ENCODE measurements at places on chromosomes 5 and 9.

DNA sequence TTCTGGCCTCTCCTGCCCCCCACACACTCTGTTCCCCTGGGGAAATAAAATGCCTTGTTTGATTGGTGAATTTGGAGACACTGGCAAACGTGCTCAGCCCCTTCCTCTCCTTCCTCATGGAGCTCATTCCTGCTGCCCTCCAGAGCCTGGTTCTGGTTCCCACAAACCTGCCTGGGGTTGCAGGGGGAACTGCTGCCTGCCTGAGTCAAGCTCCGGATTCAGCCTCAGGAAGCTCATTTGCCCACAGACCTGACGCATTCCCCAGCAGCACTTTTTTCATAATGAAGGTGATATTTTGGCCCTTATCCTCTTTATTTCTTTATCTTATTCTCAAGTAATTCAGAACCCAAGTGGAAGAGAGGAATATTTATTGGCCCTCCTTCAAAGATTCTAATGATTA is 140.5 kb downstream of the TTLL11 start:
- DNase-seq: no peak

DNA sequence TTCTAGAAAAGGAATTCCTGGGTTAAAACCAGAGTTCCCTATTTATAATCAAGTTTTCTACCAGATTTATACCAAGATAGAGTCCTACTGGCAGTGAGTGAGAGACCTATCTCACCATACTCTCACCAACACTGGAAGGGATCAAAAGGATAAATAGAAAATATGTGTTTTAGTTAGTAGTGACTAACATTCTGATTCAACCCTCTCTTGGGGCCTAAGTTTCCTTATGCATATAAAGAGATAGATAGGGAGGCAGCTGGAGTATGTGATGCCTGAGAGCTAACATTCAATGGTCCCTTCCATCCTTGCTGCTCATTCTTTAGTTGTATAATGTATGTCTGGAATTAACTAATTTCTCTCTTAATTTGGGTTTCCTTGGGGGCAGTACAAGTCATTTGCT is 32.0 kb downstream of the CKMT2 start:
- no peak for DNase-seq

DNA sequence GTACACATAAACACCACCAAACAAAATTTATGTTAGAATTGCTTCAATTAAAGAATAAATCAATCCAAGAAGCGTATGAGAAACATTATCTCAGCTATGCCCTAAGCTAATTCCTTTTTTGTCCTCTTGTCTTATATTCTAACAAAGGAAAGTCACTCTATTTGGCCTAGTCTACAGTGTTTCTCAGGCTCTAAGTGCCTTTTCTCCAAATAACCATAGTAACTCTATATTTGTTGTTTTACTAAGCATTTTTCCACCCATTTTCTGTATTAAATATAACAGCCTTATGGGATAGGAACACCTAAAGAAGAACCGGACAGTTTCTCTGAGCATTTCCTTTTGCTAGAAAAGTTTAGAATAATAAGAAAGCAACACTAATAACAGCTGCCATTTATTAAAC is 120.1 kb upstream of the MTAP start:
- no peak for DNase-seq

- no peak for DNase-seq
These were observed 49.5 kb downstream of the TJP2 start for GRCh38 chr9:69223605-69224004.

DNA sequence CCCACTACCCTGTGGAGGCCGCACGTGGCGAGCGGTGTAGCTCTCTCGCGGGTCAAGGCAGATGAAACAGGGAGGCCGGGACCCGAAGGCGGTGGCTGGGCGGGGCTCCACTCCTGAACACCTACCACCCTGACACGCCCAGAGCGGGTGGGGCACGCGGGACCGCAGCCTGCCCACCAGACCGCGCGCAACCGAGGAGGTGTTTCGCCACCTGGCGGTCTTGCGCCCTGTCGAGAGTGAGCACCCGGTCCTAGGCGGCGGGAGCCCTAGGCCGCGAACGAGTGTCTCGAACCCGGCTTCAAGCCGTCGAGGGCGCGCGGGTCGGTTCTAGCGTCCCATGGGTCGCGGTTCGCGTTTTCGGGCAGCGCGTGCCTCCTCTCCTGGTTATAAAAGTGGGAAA is 2.2 kb upstream of the EXOSC3 start:
- DNase-seq: no peak

GRCh38 chr5:1320436-1321344 is 24.2 kb downstream of the CLPTM1L start:
- peak; percentile 18 for DNase-seq

- no peak for DNase-seq
These were observed 92.8 kb upstream of the SLCO6A1 start for GRCh38 chr5:102591650-102592049.

- no peak for DNase-seq
These were observed 1824.4 kb upstream of the CDH9 start for GRCh38 chr5:28862860-28863196.

GRCh38 chr9:124291801-124292396 is 34.1 kb downstream of the NEK6 start:
- DNase-seq: no peak

DNA sequence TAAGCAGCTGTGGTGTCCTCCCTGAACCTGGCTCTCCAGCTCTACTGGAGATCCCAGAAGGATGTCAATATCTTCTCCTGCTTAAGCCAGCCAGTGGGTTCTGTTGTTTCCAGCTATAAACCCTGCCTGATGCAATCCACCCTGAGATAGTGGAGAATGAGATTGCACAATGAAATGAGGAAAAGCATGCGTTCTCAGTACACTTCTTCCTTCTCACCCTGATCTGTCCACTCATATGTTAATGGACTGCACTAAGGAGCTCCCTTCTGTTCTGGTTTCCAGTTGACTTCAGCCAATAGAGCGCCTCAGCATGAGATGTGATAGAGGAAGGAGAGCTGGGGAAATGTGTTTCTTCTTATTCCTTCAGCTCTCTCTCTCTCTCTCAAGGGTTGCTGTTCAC is 40.0 kb upstream of the CDH6 start:
- DNase-seq: no peak

- DNase-seq: no peak
These were observed 34.8 kb downstream of the LSM11 start for GRCh38 chr5:157778121-157778805.

DNA sequence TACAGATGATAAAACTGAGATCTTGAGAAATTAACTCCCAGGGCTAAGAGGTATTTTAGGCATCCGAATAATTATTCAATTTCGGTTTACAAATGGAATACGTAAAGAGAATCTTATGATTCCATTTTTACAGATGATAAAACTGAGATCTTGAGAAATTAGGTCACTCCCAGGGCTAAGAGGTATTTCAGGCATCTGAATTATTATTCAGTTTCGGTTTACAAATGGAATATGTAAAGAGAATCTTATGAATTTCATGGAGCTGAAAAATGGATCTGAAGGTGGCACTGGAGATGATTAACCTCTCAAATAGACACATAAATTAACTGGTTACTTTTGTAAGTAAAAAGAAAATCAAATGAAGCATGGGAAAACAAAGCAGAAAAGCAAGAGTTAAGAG is 44.2 kb downstream of the FGF1 start:
- no peak for DNase-seq

GRCh38 chr5:38536968-38537367 is 19.5 kb downstream of the LIFR start:
- DNase-seq: no peak

DNA sequence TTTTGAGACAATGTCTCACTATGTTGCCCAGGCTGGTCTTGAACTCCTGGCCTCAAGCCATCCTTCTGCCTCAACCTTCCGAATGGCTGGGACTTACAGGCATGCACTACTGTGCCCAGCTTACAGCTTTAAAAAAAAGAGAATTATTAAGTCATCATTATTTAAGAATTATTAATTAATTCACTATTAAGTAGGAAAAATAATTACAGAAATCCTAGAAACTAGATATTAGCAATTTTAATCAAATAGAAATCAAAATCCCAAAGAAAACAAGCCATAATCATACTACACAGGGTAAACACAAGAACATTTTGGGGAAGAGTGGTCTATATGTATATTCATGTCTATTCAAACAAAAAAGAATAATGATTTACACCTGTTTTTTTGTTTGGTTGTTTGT is 19.6 kb upstream of the MTMR12 start:
- DNase-seq: no peak

DNA sequence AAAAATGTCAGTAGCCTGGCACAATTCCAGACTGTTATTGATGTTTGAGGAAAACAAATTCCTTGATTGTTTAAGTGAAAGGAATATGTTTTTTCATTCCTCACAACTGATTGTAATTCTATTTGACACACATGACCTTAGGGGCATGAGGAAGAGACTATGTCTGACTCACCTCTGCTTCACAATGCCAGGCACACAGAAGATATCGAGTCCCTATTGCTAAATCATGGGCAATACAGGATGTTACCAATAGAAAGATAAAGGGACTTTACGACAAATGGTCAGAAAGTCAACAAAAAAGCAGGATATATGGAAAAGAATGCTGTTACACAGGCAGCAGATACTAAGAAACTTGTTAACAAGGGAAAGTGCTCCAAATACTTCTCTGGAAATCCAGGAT is 1903.5 kb downstream of the EFNA5 start:
- DNase-seq: no peak

- no peak for DNase-seq
These were observed 3.9 kb upstream of the FKTN start for GRCh38 chr9:105554042-105554441.

GRCh38 chr9:128159522-128159783 is 612 bp upstream of the BBLN start:
- no peak for DNase-seq

DNA sequence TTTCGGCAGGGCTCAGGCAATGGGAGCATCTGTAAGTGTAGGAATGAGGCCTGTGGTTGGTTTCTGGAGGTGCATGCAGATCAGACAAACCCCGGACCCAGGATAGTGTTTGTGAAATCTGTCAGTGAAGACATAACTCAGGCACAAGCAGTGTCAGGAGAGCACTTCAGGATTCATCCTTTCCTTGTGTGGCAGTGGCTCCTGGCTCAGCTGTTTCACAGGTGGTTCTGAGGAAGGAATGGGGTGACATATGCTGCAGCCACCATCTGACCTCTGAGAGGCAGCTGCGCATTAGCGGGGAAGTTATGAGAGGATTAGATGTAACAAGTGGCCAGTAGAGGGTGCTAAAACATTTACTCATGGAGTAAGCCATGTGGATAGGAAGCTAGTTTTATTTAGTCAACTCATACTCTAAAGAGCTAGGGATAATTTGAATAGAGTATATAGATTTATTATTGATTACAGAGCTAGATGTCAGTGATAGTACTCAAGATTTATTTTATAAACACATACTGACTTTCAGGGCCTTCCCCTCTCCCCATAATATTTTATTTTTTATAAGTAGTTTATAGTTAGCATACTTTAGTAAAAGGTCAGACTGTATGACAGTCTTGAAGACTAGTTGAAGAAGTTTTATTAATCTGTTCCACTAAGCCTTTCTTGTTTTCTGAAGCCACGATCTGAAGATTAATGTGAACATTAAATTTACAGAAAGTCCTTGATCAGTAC is 28.4 kb downstream of the NNT start:
- DNase-seq: peak; percentile 48

DNA sequence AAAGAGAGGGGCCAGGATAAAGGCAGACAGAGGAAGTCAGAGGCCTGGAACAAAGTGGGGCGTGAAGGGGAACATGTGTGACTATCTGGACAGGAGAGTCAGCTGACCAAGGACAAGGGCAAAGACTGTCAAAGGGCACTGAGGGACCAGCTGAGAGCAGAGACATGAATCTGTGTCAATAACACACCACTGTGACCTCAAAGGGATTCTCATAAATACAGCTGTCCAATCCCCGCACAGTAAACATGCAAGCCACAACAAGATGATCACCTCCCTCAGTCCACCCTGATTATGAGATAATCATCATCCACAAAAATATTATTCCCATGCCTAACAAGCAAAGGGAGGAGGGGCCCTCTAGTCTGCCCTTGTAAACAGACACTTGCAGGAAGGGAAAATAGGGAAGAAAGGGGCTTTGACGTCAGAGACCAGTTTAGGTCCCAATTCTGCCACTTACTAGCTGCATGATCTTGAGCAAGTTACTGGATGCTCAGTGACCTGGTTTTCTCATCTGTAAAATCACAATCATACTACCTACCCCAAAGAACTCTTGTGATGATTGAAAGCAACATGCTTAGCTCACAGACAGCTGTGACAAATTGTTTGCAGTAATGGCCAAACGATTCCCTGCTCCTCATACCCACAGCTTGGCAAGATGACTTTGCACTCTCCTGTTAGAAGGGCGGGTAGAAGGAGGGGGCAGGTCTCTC is 41.8 kb downstream of the RAPGEF1 start:
- DNase-seq: peak; percentile 40

DNA sequence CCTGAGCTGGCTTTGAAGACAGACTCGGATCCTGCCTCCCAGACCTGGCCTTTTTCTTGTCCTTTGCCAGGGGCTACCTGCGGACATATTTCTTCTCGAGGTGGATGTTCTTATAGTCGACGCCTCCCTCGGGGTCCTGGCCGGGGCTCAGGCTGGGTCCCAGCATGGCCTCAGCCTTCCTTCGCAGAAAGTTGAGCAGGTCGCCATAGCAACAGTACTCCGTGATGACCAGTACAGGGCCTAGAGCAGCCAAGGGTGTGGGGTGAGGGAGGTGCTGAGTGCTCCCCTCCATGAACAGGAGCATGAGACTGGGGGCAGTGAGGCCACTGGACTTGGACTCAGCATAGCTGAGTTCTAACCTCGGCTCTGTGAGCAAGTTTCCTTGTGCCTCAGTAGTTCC is 26.7 kb downstream of the CSF1R start:
- DNase-seq: no peak

DNA sequence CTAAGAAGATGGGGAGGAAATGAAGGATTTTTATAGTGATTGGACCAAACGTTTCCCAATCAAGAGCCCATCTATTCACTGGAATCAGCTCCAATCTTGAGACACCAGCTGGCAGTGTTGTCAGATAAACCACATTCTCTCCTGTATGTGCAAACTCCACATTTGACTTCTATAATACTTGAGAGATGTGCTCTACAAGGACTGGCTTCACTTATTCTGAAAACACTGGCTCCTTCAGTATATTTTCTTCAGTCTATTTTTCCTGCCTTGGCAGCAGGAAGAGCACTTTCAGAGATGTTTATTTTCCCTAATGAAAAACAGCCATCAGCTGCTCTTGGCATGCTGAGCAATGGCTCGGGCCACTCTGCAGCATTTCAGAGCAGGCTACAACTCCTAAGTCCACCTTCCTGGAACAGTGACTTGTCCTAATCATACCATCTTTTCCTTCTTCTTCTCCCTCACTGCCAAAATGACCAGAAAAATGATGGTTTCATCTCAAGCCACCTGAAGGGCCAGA is 96.9 kb upstream of the FSTL4 start:
- DNase-seq: no peak

GRCh38 chr9:104575456-104575855 is 6.5 kb downstream of the OR13C8 start:
- DNase-seq: no peak

- DNase-seq: no peak
These were observed 32.9 kb upstream of the TRIO start for GRCh38 chr5:14110196-14110595.

GRCh38 chr5:4019009-4019769 is 423.6 kb downstream of the IRX1 start:
- DNase-seq: no peak

Data from right forelimb (tissue), 1 donor.